ENCODE measurements at places on chromosomes 2 and 18.

DNA sequence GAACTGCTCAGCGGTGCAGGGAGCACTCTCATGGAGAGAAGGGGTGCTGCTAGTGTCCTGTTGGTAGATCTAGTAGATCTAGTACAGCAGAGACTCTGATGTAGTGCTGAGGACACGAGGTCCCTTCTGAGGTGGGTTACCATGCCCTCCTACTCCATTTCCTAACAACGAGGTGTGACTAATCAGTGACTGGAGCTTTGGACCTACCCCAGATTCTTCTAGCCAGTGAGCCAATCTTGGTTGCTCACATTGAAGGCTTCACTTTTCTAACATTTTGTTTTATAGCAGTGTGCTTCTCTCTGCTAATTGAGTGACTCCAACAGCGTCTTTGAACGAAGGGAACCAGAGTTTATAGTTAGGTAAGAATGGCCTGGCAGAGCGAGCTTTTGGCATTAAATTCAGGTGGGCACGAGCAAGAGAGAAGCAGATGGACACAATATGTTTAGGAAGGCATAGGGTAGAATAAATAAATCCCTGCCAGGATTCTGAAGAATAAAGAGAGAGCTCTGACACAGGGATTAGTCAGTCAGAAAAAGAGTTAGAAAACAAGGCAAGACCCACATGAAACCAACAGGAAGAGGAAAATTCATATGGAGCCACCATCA is 306.0 kb upstream of the RAB12 start:
- DNase-seq = no peak

DNA sequence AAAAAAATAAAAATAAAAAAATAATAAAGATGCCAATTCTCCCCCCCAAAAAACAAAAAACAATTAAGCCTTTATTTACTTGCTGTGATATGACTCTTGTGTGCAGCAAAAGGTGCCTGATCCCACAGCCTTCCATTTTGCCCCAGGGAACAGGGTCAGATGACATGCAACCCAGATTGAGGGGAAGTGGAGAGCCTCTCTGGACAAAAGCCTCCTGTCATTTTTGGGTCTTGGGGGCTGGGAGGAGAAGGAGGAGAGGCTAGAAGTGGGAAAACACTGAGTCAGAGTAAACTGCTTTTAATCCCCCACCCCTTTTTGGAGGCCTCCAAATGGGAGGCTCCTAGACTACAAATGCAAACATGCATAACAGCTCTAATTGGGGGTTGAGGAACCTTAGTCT is 46.6 kb upstream of the SCG2 start:
- DNase-seq = no peak

- no peak for DNase-seq
These were observed 21.6 kb downstream of the MAP4K4 start for GRCh38 chr2:101718993-101719571.

- no peak for DNase-seq
These were observed 36.1 kb downstream of the DPP4 start for GRCh38 chr2:162037886-162038285.

DNA sequence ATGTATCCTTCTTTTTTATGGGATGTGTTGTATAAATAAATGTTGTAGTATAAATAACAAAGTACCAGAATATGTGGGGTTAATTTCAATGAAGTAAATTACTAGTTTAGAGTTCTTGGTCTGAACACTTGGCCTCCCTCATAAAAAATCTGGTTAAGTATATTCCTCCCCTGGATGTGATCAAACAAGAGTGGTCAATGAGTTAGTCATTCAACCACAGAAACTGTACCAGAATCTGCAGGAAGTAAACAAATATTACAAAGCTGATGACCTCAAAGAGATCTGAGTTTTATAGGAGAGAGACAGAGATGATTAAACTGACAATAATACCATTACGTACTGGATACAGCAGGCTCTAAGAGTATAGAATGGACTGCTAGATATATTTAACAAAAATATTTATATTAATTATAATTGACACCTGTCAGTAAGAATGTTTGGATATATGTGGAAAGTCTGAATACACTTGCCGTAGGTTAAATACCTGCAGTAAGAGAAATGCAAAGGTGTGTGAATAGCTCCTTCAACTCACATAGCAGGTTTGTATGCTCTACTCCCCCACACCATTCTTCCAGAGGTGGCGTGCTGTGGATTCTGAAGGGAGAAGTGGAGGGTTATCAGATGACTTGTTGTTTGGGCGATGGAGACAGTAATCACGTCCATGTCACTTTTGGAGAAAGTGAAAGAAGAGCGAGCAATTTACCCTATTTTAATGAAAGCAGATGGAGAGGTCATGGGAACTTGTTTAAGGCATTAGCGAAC is 108.3 kb upstream of the LRATD1 start:
- no peak for DNase-seq

Data from GM19239 (cell line).